ENCODE measurements at places on chromosomes 2 and 18.

GRCh38 chr2:143345887-143346787 lies 216.9 kb downstream of the ARHGAP15 start:
- DNase-seq = no peak

- no peak for DNase-seq
Observed at GRCh38 chr2:238711346-238711745, 136.5 kb upstream of the TWIST2 start.

GRCh38 chr18:56148373-56148772 lies 490.0 kb downstream of the TXNL1 start:
- no peak for DNase-seq

DNA sequence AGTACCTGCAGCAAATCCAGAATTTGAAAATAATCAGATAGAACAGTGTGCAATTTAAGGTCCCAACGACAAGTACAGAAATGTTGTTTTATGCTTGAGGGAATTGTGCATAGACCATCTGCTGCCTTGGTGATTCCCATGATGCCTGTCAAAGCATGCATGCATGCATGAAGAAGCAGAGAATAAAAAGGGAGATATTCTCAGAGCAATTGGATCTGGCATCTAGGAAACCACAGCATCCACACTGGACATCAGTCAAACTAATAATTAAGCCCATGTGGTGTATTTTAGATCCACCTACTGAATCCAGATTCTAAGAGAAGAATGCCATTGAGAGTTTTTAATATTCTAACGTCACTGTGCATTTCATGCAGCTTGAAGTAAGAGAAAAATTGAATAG lies 361.2 kb downstream of the FSIP2 start:
- no peak for DNase-seq

GRCh38 chr18:26657631-26658581 lies 109.6 kb upstream of the KCTD1 start:
- no peak for DNase-seq

GRCh38 chr2:69744456-69744855 lies 2.5 kb downstream of the ANXA4 start:
- no peak for DNase-seq

DNA sequence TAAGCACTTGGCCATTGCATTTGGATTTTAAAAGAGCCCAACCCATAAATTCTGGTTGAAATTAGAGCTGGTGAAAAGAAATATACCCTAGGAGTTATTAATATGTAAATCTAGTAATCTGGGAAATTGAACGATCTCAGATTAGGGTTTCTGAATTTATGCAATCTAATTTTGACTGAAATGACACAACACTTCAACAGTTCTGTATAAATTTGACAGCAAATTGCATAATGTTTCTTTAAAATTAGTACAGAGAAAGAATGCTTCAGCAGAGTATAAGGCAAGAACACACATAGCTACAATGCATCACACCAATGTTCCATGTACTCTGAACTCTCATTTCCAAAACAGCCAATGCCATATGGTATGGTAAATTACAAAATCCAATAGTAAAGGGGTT lies 201.5 kb upstream of the ITGA4 start:
- no peak for DNase-seq

DNA sequence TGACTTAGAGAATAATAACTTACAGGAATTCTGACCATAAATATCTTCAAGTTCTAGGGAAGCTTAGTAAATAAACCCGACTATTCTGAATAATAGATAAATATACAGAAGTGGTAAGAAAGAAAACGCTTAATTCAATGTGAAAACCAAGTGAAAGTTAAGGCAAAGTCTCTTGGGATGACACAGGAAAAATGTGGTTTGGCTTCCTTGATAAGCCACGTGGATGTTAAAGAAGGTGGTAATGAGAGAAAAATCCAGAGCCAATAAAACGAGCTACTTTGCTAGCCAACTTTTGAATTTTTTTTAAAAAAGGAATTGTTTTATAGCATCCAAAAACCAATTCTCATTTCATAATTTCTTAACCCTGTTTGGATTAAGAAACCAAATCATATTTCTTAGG lies 166.2 kb upstream of the VRK2 start:
- no peak for DNase-seq

- no peak for DNase-seq
Observed at GRCh38 chr2:6177811-6178210, 485.6 kb downstream of the SOX11 start.

DNA sequence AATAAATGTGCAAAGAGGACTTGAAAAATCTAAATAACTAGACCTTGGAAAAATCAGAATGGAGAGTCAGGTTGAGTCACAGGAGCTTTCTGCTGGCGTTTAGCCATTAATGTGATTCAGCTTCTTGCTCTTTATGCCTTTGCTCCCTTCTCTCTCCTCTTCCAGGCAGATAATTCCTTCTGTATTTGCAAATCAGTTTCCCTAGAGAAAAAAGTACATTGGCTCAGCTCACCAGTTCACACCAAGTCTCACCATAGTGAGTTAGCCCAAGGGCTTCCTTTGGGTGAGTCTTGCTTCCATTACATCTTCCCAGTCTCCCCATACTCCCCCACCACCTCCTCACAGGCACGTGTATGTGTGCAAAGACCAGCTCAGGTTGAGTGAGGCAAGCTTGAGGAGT lies 73.6 kb downstream of the CYBRD1 start:
- DNase-seq = no peak

GRCh38 chr18:23204589-23205235 lies 69.4 kb downstream of the CABLES1 start:
- DNase-seq = no peak

GRCh38 chr2:222561817-222562645 lies 93.9 kb downstream of the FARSB start:
- DNase-seq = peak; percentile 2

DNA sequence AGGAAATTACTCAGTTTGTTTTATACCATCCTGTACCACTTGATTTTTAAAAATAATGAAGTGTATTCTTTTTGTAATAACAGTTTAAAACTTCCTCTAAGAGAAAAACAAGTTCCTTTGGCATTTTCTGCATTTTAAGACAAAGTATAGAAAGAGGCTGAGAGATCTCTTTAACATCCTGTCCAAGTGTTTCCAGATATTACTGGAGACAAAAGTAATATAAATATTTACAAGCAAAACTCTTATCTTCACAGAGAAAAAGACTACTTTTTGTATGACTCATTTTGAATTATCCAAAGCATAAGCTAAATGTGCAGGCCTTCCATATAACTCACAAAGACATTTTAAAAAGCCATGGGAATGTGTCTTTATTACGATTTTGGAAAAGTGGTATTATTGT lies 221.1 kb downstream of the RDH14 start:
- no peak for DNase-seq

GRCh38 chr2:151978709-151979108 lies 120.1 kb downstream of the CACNB4 start:
- DNase-seq = no peak
